Naive thymus-derived CD4-positive, alpha-beta T cell (primary cell): ENCODE measurements at places on chromosomes 6 and 20. TPM values are rescaled to one million over a fixed set of nuclear protein-coding genes. Genes with fewer than 3 reads are reported as not detected.

- DNase-seq = no peak
These were observed 215.1 kb downstream of the PACRG start for GRCh38 chr6:162942866-162943265.

- DNase-seq = no peak
These were observed 607.2 kb downstream of the QKI start for GRCh38 chr6:164021589-164022250.

- no peak for DNase-seq
These were observed 736 bp downstream of the FAM217B start for GRCh38 chr20:59940956-59941294.

GRCh38 chr6:52953911-52954839 is 40.9 kb downstream of the GSTA4 start:
- no peak for DNase-seq

- no peak for DNase-seq
These were observed 13.8 kb downstream of the CCN5 start for GRCh38 chr20:44728801-44729443.

- no peak for DNase-seq
These were observed 12.8 kb downstream of the RAMACL start for GRCh38 chr6:166573511-166574216.

- DNase-seq = no peak
These were observed 46.9 kb upstream of the ENPP5 start for GRCh38 chr6:46217671-46218131.

- DNase-seq = no peak
These were observed 43.9 kb upstream of the MDFI start for GRCh38 chr6:41594326-41594725.

DNA sequence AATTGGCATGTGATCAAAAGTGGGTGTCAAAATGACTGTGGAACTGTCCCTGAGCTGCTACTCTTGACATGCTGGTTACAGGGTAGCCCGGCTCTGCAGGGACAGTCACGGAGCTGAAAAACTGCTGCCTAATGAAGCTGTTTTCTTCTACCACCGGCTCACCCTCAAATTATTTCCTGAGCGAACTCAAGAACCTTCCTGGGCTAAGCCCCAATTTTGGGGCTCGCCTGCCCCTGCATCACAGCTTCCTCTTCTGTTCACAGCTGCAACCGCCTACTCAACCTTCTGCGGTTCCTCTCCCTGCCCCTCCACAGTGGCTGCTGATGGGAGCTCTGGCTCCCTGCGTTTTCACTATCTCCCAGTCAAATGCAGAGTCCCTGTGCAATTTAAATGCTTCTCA is 110.8 kb upstream of the MLN start:
- peak; percentile 47 for DNase-seq

DNA sequence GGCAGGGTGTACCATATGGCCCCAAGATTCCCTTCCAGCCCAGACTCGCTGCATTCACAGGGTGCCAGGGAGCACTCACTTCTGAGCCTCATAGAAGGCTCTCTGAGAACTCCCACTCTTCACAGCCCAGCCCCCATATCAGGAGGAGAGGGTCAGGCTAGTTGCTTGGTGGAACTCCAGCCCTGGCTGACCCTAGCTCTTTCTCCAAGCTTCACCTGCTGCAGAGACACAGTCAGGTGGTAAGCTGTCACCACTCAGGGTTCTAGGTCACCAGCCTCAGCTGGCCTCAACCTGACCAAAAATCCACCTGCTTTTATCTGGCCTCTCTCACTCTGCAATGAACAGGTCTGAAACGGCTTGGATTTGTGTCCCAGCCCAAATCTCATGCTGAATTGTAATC is 162.7 kb upstream of the MLN start:
- no peak for DNase-seq

- no peak for DNase-seq
These were observed 863.1 kb downstream of the MAFB start for GRCh38 chr20:39825950-39826349.

- peak; percentile 26 for DNase-seq
These were observed 8.1 kb downstream of the ASIP start for GRCh38 chr20:34249291-34249690.

NRSN1 gene
- not detected for total RNA-seq

DLL1 gene
- 0.08 and 0.19 TPM in 2 replicates for total RNA-seq

RIN2 gene
- 20.8 TPM for total RNA-seq

KCNB1 gene
- total RNA-seq = 0.15 and 0.58 TPM in 2 replicates

CLVS2 gene
- not detected for total RNA-seq

SPATA25 gene
- total RNA-seq = 1.0 and 2.0 TPM in 2 replicates

SPTLC3 gene
- total RNA-seq = 0.73 TPM
